RPMI7951 (cell line): ENCODE measurements at places on chromosomes 16 and 17.

- peak; percentile 93 for DNase-seq
These were observed 21.2 kb upstream of the MTSS2 start for GRCh38 chr16:70706948-70707465.

DNA sequence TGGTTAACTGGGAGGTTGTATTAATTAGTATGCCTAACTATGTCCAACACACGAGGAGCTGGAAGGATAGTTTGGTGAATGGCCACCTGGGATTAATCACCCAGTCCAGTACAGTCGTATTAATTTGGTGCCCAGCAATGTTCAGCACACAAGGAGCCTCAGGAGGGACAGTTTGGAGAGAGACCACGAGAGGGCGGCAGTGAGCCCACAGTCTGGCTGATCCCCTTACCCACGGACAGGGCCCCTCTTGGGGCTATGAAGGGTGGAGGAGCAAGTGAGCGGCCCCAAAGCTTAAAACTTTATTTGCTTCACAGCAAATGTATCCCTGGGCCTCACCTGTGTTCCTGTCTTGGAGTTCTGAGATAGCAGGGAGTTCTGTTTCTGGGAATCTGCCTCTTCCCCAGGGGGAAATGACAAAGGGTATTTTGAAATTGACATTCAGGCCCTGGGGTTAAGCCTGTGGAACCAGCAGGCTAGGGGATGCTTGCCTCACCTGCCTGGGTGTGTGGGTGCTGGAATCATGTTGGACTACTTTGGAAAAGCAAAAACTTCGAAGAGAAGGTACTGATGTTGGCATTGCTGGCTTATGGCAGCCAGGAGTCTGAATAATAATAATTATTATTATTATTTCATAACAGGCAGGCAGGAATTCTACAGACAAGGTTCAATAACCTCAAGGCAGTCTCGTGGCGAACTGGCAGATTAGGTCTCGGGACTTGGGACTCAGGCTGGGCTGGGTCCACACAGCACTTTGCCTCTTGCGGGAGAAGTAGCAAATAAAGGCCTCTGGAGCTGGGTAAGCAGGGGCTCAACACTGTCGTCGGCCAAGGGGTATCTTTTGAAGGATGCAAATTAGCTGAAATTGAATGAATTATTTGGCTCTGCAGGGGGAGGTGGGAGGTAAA lies 227.6 kb upstream of the ASIC2 start:
- DNase-seq: no peak

- DNase-seq: no peak
These were observed 230.1 kb downstream of the SLC39A11 start for GRCh38 chr17:72862276-72862999.

- peak; percentile 33 for DNase-seq
These were observed 167.1 kb downstream of the HAPSTR1 start for GRCh38 chr16:9258423-9259051.

DNA sequence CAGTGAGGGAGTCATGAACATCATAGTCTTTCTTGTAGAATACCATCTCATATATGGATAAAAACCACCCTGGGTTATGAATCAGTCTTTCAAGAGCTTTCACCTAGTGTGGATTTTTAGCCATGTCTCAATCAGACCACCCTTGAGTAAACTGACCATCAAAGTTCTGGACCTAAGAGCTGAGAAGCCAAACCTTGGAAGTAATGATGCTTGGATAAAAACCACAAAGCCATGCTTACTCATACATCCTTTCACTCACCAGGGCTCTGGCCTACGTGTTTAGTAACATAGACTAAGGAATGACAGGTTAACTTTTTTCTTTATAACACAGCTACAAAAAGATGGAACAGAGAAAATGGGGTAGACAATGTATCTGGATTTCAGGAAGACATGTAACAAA lies 167.2 kb downstream of the STX8 start:
- DNase-seq: peak; percentile 44

- DNase-seq: peak; percentile 46
These were observed 445 bp upstream of the DBNDD1 start for GRCh38 chr16:90019543-90020259.

GRCh38 chr16:64892835-64893785 lies 228.8 kb downstream of the CDH11 start:
- DNase-seq: peak; percentile 69

GRCh38 chr16:29978564-29979270 lies 5.0 kb downstream of the TAOK2 start:
- no peak for DNase-seq

- DNase-seq: no peak
These were observed 38.9 kb upstream of the NDRG4 start for GRCh38 chr16:58461056-58461455.

DNA sequence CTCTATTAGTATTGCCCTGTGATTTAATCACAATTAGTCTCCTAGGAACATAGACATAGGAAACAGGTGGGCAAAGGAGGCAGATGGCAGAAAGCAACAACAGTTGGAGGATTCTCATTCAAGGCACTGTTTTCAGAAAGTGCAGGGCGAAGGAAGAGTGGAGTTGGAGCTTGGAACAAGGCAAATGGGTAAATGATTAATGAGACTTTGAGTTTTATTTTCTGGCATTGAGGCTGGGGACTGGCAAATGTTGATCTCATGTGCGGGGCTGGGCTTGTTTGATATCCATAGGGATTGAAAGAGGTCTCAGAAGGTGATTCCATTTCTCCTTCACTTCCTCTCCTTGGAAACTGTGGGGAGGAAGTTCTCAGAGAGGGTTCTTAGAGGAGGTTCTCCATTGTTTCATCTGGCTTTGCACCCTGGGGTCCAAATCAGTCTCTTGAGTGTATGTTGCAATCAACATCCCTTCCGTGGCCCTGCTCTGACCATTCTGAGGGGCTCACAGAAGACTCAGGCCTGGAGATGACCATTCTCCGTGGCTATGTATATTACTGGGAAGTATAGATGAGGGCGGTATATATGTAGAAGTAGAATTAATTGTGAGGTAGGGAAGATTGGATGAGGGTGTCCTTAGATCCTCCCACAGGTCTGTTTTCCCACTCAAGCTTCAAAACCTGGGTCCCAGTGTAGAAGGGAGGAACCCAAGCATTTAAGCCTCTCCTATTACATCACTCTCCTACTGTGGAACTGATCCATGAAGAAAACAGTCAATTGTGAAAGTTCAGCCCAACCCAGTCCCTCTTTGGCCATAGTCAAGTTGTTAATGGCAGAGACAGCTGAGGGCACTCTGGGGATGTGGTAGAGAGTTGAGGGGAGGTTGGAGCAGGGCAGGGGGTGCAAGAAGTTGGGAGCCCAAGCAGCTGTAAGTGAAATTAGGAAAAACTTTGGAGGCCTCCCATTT lies 36.5 kb upstream of the SRSF1 start:
- DNase-seq: no peak

- no peak for DNase-seq
These were observed 20.9 kb downstream of the CSNK1D start for GRCh38 chr17:82252511-82253178.

DNA sequence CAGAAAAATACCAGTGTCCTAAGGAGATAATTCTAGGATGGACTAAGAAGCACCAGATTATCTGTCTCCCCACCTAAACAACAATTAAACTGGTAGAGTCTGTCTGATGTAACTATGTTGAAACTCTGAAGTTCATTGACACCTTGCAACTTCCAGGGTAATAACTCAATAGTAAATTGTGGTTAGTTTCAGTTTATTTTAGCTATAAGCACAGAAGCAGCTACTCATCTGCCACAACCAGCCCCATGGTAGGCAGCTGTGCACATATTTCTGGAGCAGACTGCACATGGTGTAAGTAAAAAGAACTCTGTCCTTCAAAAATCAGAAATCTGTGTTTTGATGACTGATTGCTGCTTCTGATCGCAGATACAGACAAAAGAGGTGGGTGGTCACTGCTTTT lies 852.1 kb downstream of the CDH11 start:
- DNase-seq: no peak

- DNase-seq: peak; percentile 95
These were observed 2.5 kb upstream of the ABCC12 start for GRCh38 chr16:48158296-48158695.

DNA sequence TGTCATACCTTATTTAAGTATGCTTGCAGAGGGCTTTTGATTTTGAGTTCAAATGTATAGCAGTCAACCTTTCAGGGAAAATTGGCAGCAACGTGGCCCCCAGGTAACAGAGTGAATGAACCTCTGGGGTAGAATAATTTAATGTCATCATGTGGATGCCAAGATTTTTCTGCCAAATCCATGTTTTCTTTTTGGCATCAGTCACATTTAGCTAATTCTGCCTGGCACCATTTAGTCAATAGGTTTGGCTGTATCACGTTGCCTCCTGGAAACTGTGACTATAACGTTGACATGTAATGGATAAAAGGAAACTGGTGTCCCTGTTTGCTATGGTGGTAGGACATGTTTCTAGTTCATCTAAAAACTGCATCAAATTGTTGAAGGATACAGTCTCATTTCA lies 115.5 kb downstream of the HS3ST2 start:
- DNase-seq: no peak

- DNase-seq: no peak
These were observed 7.7 kb downstream of the CCL16 start for GRCh38 chr17:35973333-35974260.

DNA sequence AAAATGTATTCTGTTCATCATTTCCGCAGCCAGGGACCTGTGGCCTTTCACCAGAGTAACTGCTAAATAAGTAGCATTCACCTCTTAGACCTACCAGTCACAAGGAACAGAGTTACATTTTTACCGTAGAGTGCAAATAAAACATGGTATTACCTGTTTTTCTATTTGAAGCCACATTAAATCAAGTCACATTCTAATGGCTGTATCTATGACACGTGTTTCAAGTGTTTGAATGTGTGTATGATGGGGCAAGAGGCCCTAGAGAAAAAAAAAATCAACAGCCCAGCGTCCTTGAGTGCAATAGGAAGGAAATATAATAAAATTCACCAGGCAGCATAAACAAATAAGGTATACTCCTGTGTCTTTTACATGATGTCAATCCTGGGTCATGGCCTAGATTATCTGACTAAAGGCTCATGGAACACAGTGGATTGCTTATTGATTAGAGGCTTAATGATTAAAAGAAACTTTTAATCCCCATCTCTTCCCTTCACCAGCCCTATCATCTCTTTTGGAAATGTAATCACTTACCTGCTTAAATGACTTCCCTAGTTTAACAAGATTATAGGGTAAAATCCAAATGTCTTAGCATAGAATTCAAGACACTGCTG lies 168.7 kb upstream of the CDH5 start:
- no peak for DNase-seq
